ENCODE measurements at places on chromosomes 3 and 15.
A peak's percentile ranks its signal among the peaks of the same experiment; 100 is the strongest.

DNA sequence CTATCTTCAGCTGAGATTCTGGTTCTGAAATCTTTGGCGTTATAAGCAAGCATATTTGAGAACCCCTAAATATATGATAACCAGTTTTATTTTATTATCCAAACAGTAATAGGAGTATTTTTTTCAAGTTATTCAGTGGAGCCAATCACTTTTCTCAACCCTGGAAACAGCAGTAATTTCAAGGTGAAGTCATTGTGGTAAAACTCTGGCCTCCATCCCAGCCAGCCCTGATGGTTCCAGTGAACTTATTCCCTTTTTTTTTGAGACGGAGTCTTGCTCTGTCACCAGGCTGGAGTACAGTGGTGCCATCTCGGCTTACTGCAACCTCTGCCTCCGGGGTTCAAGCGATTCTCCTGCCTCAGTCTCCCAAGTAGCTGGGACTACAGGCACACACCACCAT is 545.4 kb upstream of the IL12A start:
- no peak for DNase-seq

DNA sequence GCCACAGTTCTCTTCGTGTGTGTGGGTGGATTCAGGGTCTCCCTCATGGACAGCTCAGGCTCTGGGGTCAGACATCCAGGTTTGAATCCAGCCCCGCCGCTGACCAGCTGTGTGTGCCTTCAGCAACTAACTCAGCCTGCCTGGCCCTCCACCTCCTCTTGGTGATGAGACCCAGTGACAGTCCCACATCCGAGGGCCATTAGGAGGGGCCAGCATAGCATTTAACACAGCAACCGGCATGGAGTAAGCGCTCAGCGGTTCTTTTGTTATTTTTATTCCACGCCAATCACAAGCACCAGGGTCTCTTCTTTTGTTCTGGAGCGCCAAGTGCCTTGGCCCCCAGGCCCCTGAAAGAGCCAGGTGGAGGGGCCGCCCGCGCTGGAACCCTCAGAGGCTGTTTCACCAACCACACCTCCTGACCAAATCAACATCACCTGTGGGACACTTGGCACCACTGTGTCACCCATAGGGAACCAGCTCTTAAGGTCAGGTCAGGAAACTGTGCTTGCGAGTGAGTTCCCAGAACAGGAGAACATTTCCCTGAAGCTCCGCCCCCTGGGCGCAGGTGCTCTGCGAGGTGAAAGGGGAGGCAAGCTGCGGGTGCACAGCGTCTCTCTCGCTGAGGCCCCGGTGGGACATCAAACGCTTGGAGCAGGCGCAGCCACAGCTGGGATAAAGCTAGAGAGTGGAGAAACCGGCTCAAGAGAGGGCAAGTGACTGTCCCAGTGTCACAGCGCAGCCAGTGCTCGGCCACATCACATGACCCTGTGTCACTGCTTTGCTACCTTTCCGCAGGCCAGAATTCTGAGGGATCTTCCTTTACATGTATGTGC is 311.3 kb downstream of the UACA start:
- DNase-seq, result no peak

DNA sequence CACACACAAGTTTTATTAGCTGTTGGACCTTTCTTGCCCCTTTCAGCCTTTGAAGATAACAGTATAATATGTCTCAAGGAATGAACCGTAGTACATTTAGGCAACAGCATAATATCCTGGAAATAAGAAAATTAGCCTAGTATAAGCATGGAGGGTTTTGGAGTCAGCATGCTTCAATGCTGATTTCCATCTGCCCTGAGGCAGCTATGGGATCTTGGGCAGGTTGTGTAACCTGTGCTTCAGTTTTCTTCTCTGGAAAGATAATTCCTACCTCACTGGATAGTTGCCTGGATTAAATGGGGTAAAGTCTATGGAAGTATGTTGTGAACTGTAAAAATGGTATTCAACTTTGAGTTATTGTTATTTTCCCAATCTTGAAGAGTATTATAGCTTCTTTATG is 1.6 kb downstream of the DHX30 start:
- DNase-seq, result no peak

- DNase-seq, result no peak
Observed at GRCh38 chr15:63371297-63371918, 10.2 kb downstream of the CA12 start.

DNA sequence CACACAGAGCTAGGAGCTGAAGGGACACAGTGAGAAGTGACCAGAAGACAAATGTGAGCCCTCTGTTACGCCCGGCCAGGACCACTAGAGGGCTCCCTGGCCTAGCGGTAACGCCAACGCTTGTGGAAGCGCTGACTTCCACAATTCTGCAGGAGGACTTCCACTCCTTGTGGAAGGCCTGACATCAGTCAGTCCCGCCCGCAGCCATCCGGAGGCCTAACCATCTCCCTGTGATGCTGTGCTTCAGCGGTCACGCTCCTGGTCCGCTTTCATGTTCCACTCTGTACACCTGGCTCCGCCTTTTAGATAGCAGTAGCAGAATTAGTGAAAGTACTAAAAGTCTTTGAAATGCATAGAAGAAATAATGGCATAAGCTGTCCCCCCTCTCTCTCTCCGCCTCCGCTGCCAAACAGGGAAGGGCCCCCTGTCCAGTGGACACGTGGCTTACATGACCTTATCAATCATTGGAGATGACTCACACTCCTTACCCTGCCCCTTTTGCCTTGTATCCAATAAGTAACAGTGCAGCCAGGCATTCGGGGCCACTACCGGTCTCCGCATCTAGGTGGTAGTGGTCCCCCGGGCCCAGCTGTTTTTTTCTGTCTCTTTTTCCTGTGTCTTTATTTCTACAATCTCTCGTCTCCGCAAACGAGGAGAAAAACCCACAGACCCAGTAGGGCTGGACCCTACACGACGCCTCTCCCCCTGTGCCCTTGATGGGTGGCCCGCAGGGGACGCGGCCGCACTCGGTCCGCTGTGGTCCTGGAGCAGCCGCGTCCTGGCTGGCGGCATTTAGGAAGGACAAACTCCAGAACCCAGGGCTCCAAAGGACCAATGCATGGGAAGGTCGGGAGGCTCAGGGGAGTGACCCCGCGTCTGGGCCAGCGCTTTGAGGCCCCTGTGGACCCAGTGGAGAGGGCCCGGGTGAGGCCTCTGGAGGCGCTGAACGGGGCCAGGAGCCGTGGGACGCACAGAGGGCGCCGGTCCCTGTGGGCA is 27.0 kb upstream of the RPL32 start:
- DNase-seq, result peak; percentile 39

GRCh38 chr3:185405664-185406063 is 42.7 kb downstream of the MAP3K13 start:
- DNase-seq, result no peak

- DNase-seq, result no peak
Observed at GRCh38 chr15:98547275-98547674, 101.1 kb upstream of the IGF1R start.

GRCh38 chr15:28273468-28273867 is 48.5 kb downstream of the HERC2 start:
- DNase-seq, result no peak

DNA sequence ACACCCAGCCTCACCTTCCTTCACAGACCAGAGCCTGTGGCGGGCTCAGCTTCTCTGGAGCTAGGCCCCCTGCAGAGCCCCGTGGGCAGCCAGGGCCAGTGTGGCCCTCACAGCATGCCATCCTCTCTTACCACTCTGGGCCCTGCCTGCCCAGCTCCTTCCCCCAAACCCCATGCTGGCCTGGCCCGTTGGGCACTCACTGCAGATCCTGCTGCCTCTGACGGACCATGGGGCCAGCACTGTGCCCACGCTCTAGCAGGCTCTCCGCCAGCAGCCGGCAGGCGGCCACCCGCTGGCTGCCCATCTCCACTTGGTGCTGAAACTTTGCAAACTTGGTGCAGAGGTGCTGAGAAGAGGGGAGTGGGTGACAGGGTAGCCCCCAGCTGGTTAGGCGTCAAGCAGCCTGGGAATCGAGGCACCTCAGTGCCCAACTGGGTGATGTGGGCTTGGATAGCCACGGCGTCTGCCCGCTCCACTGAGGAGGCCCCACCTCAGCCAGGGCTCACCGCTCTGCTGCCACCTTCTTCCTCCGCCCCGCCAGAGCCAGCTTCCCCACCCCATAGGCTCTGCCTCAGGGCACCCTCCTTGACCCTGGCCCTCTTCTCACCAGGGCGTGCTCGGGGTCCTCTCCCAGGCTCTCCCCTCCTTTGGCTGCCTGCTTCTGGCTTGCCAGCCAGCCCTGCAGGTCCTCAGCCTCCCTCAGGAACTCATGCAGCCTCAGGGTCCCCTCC is 22.5 kb downstream of the SPTBN5 start:
- no peak for DNase-seq

- DNase-seq, result no peak
Observed at GRCh38 chr3:77160931-77161497, 121.1 kb downstream of the ROBO2 start.

DNA sequence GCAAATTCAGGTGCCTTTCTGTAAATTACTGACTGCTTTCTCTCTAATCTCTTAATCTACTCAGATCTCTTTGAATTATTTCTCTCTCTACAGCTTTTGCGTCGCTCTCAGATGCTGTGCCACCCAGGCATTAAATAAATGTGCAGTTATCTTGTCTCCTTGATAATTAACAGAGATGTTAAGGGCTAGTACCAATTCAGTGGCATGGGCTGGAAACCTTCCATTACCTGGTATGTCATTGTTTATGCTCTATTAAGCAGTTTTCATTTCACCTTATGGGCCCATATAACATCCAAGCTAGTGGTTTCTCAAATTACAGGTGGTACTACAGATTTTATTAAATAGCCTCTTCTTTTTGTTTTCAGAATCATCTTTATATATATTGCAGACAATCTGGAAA is 66.0 kb downstream of the PEX5L start:
- no peak for DNase-seq

DNA sequence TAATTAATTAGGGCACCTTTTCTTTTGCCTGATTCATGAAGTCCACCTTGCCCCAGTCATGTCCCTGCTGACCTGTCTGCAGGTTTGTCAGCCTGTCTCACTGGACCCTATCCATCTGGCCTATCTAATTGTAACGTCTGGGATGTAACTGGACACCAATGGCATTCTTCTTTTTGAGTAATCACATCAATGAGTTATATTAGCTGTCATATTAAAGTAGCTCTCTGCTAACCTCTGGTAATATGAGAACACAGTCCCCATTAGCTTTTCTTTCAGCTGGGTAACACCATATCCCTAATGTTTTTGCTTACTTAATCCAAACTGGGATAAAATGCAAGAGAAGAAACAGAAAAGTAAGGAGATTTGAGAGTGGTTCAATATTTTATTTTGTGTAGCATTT is 166.2 kb upstream of the VEPH1 start:
- DNase-seq, result no peak

DNA sequence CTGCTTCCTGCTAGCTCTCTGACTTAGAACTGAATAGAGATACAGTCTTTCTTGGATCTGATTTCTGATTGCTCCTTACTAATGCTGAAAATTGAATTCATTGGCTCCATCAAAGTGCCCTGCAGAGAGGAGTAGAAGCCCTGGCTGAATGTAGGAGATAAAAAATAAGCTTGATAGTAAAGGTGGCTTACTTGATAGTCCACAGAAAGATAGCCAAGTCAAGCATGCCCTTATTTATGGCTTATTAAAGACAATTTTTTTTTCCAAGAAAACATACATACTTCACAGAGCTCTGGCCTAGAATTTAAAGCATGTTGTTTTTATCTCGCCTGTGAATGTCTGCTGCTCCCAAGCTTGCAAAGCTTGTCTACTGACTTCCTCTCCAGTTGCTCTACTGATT is 124.6 kb upstream of the CADPS start:
- no peak for DNase-seq

DNA sequence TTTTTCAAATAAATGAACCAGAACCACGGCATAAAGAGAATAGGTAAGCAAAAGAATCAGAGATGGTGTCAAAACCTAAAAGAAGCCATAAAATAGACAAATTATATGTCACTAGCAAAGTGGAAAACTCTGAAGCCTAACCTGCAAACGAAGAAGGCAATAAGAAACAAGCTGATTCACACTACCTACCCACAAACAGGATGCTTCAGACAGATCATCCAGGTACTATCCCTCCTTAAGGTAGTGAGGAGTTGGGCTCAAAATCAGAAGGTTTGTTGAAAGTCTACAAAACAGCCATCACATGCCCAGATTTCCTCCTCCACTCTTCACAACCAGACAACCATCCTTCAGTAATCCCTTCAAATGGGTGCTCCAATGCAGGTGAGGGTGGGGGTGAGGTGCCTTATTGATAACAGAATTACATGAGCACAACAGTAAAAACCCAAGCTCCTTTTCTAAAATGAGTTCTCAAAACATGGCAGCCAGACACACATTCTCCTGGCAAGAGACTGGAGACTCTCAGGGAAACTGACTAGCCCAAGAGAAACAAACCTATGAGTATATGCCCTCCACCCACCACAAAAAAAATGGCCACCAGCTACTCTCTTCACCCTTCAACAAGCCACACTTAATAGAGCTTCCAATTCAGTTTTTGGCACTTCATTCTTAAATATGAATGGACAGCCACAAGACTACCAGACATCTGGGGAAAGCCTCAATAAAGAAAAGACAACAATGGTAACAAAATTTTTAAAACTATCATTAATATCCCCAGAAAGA is 6.4 kb downstream of the KPNA1 start:
- no peak for DNase-seq

- DNase-seq, result no peak
Observed at GRCh38 chr15:94749811-94750617, 518.7 kb downstream of the MCTP2 start.

DNA sequence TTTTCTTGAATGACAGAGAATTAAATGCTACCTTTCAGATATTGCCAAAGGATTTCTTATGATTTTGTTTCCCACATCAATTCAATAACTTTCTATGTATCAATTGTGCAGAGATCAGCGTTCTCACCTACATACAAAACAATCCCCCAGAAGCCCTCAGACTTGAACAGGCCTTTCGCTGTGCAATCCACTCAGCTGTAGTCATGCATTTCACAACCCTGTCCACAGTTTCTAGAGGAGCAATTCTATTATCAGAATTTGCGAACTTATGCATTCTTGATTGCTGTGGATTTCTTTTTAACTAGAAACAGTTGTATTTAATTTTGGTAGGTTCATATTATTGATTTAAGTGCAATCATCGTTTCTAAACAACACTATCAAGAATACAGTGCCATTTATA is 13.7 kb upstream of the ALCAM start:
- no peak for DNase-seq

- no peak for DNase-seq
Observed at GRCh38 chr15:37245358-37245757, 145.0 kb upstream of the MEIS2 start.

- no peak for DNase-seq
Observed at GRCh38 chr3:21273259-21274025, 477.6 kb downstream of the ZNF385D start.

GRCh38 chr3:58630076-58630709 is 36.4 kb downstream of the FAM3D start:
- peak; percentile 13 for DNase-seq
